ENCODE measurements at places on chromosomes 12 and 14.
A peak's percentile ranks its signal among the peaks of the same experiment; 100 is the strongest.

GRCh38 chr12:66903782-66904396 is 225.0 kb upstream of the GRIP1 start:
- DNase-seq: no peak

GRCh38 chr12:12922191-12922616 is 29.8 kb downstream of the GPRC5D start:
- peak; percentile 75 for DNase-seq

GRCh38 chr14:100881211-100882025 is 22.1 kb downstream of the RTL1 start:
- no peak for DNase-seq

- DNase-seq: peak; percentile 14
These were observed 43.3 kb downstream of the AEBP2 start for GRCh38 chr12:19482551-19483109.

GRCh38 chr12:51118706-51119105 is 35.3 kb upstream of the CSRNP2 start:
- DNase-seq: peak; percentile 98

DNA sequence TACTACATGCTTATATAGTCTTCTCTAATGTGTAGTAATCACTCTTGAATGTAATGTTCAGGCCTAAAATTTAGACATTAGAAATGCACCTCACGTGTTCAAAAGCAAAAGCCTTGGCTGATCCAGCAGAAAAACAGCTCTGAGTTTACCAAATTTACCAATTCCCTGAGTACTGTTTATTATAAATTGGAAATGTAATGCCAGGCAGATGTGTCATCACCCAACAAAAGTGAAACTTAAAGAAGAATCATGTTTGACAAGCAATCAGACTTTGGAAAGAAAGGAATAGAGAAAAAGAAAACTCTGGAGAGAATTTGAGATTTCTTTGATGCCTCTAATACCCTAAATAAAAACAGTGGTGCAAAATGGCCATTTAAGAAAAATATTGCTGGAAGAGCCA is 26.5 kb upstream of the STRAP start:
- DNase-seq: peak; percentile 47

DNA sequence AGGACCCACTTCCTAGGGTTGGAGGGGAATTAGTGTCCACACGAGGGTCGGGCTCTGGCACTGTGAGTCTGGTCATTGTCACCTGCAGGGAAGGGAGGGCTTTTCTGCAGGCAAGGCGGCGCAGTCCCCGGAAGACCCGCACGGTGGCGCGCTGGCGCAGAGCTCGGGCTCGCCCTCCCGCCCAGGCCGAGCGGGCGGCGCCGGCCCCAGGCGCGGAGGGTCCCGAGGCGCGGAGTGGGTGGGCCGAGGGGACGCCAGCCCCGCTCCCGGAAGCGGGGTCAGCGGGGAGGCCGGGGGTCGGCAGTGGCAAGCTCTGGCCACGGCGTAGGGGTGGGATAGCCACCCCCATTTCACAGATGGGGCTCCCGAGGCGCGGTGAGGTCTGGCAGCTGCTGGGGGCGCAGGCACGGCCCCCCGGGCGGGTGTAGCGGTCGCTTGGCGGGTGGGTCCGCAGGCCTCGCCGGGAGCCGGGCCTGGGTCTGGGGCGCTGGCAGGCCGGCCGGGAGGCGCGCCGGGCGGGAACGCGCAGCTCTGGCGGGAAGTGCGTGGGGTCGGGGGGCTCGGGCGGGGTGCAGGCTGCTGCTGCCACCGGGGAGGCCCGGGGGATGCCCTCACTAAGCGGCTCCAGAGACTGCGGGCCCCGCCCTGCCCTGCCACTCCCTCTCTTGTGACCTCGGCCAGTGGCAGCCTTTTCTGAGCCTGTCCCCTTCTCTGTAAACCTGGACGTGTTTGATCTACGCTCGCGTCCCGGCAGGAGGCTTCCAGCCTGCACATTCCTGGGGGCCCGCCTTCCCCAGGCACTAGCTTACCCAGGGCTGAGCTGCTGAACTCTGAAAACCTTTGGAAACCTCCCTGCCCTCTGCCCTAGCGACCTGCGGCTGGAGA is 46.1 kb downstream of the CYP46A1 start:
- peak; percentile 59 for DNase-seq

GRCh38 chr14:49792618-49793017 is 24.7 kb downstream of the KLHDC2 start:
- no peak for DNase-seq

DNA sequence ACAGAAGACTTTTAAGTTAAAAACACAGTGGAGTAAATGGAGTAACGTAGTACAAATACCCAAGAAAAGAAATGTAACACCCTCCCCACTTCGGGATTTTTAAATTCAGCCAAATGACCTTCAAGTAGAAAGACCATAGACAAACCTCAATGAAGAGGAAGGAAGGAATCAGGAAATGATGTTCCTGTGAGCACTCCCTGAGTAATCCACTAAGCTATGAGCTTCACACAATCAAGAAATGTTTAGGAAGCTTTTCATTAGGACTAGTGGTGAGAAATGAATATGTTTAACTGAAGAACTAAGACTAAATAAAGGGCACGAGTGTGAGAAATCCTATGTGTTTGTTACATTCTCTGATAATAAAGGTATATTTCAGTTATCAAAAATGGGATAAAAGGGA is 10.1 kb downstream of the TCL1A start:
- DNase-seq: no peak

DNA sequence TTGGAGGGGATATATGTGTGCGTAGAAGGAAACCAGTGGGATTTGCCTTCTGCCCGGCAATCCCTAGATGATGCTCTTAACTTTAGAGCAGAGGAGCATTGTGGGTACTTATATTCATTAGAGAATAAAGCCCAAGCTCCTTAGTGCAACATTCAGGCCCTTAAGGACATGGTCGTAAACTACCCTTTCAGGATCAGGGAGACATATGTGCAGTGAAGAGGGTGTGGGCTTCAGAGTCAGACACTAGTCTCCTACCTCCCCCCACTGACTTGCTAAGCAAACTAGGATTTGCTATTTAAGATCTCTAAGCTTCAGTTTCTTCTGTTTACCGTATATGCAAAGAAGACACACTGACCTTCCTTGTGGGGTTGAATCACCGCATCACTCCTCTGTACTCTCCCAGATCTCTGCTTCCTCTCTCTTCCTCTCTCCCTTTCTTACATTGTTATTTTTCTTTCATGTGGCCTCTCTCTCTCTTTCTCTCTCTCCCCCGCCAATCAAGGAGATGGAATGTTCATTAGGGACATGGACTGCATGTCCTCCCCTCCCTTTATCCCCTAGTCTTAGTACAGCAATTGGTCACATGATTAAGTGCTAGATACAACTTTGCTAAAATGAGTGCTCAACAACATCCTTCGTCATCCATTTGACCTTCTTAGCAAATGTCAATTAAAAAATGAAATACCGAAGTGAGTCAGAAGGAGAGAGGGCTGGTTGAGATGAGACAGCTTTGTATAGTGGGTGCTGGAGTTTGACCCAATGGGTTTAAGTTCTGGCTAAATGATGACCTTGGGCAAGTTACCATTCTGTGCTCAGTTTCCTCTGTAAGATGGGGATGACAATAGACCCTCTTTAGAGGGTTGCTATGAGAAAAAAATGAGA is 91.7 kb downstream of the TMX1 start:
- DNase-seq: no peak

DNA sequence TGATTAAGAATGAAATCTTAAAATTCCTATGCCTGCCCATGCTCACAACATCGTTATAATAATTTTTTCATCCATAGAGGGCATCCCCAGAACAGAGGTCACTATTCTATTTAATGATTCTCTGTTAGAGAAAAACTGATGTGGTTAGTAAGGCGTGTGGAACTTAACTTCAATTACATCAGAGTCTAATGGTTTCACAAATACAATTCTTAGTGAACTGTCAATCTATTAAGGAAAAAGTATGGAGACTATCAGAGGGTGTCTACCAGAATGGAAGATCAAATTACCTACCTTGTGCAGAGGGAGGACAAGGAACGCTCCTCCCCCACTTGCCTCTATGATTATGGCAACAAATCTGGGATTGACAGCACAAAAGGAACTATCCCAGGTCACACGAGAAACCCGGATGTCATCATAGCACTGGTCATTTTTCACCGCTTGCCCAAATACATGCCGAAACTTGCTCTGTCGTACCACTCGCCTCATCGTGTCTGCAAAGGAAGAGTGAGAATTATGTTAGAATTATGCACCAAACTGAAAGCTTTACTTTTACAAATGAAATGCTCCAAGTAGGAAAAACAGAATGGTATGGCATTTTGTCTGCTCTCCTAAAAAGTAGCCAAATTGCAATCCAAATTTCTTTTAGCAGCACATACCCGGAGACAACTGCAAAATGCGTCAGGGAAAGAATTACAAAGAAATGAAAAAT is 30.3 kb downstream of the CORO1C start:
- DNase-seq: no peak
